GOT3 (cell line): ENCODE measurements at places on chromosomes 1 and 21.

DNA sequence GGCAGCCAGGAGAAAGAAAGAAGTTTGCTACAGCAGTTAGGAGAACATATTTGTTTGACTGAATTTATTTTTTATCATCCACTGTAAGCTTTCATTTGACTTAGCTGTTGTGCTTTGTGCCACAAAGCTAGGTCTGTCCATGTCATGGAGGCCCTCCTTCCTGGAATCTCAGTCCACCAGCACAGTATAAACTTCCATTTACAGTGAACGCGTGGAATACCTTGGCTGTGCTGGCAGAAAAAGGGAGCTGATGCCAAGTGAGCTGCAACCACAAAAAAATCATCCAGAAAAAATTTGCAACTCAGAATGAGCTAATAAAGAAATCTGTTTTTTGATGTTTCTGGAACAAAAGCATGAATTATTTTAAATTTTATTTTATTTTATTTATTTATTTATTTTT is 72.6 kb downstream of the ATP6V1G3 start:
- DNase-seq = no peak

DNA sequence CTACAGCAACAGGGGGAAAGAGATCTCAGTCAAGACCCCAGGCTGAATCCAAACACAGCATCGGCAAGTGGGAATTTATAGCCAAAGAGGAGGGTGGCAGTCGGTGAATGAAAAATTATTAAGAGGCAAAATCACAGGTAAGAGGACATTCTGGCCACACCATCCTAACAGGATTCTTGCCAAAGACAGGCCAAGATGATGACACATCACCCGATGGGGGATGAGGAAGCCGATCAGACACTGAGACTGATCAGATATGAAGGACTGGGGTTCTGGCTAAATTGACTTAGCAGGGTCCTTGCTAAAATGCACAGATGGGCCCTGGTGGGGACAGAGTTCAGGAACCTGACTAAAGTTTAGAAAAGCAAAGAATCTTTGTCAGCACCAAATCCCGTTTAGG is 402.2 kb downstream of the SMYD3 start:
- no peak for DNase-seq

- no peak for DNase-seq
These were observed 4.5 kb downstream of the HSPB7 start for GRCh38 chr1:16013220-16013907.

DNA sequence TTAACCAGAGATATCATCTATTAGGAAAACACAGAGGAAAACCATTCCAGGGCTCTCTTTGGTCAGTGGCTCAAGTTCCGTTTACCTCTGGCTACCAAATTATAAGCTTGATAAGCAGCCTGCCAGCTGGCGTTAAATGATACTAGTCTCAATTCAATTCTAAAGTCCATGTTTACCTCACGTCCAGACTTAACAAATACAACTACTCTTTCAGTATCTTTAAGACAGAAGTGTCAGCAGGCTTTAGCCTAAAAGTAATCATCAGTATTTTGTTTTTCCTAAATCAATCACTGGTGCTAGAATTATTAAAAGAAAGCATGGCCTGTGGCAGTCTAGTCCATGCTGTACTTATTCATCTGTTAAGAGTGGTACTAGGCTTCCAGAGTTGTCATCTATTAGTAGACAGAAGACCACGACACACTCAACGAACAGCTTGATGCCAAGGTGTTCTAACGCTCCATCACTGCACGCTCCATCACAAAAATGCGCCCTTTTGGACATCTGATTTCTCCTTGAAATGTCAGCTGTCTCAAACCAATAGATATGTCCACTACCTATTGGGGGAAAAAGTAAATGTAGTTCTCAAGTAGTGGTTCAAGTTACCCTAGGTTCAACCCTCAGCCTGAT is 1.5 kb downstream of the IVNS1ABP start:
- DNase-seq = no peak

- no peak for DNase-seq
These were observed 112.9 kb downstream of the APP start for GRCh38 chr21:26057477-26058170.

- no peak for DNase-seq
These were observed 15.5 kb downstream of the FYB2 start for GRCh38 chr1:56803561-56804156.

DNA sequence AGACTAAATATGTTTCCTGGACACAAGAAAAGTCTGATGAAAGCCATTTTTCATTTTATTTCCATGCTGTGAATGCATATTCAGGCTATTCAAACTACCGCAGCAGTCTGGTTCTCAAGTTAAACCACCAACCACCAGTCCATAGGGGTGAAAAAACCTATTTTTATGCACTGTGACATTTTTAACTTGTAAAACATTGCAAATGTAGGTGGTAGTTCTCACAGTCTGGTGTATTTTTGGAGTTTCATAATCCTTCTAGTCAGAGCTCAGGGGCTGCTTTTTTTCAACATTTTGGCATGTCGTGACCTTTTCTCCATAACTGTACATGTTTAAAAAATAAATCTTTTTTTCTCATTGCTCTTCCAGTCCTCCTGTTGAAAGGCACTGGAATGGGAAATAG is 907.6 kb upstream of the ADGRL2 start:
- DNase-seq = no peak

DNA sequence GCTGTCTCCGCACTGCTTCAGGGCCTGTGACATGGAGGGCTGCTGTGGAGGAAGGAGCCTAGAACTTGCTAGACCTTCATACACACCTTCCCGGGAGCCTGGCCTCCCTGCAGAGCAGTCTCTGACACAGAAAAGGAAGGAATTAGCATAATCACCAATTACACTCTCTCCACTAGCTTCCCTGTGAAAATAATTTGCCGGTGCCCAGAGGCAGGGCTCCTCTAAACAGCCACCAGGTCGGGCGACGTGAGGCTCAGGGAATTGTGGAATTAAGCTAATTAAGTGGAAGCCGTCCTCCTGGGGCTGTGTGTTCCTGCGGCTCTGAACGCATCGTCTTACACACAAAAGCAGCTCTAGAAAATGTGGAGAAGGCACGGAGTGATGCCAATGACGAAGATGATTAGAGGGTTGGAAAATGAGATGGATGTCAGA is 82.6 kb downstream of the NENF start:
- DNase-seq = no peak

DNA sequence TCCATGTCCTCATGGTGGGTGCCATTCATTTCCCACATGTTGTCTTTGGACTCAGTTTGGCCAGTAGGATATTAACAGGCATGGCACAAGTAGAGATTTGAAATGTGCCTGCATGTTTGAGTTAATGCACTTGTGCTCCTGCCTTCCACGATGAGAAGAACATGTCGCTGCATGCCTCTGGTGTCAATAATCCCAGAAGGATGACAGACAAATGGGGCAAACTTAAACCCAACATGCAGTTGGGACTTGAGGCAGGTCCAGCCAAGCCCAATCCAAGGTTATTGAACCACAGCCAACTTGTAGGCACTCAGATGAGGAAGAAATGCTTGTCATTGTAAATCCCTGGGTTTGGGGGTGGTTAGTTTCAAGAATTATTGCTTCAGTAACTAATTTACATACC is 174.6 kb downstream of the TRIM33 start:
- DNase-seq = no peak

DNA sequence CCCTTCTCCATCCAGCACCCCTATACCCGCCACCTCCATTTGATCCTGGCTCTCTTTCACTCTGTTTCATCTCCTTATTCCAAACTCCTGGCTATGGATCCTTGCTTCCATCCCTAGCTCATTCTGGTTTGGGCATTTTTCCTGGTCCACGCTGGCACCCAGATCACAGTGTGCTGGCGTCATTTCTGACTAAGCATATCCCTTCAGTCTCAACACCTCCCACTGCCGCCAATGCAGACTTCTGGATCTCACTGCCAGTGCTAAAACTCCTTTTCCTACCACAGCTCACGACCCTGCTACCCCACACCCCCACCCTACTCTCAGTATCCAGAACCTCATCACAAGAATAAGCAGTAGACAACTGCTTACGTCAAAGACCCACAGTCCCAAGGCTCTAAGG is 16.3 kb downstream of the SEC16B start:
- no peak for DNase-seq

GRCh38 chr1:178188306-178188705 is 94.4 kb downstream of the RASAL2 start:
- no peak for DNase-seq

- DNase-seq = no peak
These were observed 54.3 kb downstream of the NBPF6 start for GRCh38 chr1:108504447-108504846.

GRCh38 chr1:173064011-173064410 is 13.3 kb upstream of the TNFSF18 start:
- no peak for DNase-seq

DNA sequence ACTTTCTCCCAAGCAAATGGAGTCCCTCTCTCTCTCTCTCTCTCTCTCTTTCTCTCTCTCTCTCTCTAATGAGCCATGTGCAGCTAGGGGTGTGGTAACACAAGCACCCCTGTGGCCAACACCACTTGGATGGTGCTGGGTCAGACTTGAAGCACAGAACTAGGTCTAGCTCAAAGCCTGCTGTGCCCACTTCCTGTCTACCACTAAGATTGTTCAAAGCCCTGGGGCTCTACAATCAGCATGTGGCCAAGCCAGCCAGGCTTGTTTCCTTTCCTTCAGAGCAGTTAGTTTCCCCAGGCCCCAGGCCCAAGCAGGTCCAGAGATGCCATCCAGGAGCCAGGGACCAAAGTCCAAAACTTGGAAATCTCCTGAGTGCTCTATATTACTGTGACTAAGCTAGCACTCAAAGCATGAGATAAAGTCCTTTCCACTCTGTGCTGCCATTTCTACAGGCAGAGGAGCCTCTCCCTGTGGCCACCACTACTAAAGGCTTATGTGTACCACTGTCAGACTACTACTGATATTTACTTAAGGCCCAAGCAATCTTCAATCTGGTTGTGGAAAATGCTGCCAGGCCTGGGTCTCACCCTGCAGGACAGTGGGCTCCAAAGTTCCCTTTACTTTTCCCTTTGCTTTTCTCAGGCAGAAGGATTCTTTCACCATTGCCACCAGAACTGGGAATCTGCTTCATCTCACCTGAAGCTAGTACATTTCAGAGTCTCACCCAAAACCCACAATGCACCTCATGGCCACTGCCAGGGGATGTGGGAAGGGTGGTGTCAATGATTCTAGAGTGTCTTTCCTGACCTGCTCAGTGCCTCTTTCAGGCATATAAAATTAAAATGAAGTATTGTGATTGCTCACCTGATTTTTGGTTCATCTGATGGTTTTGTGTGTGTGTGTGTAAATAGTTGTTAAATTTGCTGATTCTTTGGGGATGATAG is 999.5 kb downstream of the NCAM2 start:
- no peak for DNase-seq

GRCh38 chr21:46388896-46389295 is 64.9 kb downstream of the PCNT start:
- no peak for DNase-seq
